Activated CD8-positive, alpha-beta memory T cell treated with anti-CD3 and anti-CD28 coated beads for 48 hours (primary cell): ENCODE measurements at places on chromosomes 6 and 20.

DNA sequence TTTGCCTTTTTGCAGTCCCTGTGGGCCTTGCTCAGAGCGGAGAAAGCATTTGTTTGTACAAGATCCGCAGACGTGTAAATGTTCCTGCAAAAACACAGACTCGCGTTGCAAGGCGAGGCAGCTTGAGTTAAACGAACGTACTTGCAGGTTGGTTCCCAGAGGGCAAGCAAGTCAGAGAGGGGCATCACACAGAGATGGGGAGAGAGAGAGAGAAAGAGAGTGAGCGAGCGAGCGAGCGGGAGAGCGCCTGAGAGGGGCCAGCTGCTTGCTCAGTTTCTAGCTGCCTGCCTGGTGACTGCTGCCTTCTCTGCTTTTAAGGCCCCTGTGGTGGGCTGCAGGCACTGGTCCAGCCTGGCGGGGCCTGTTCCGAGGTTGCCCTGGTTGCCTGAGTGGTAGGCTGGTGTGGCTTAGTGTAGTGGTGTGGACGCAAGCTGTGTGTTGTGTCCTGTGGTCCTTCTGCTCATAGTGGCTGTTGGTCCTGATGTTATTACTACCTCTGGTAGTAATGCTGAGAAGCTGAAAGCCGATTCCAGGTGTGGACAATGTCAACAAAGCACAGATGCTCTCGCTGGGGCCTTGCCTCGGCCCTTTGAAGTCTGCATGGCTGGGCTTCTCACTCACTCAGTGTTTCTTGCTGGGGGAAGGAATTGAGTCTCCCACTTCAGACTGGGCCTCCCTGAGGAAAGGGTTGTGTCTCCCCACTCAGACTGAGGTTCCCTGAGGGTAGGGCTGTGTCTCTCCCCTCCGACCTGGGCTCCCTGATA, 12.1 kb downstream of the VEGFA start:
- DNase-seq = no peak

- no peak for DNase-seq
Observed at GRCh38 chr20:49278818-49279676, 1.2 kb upstream of the ZNFX1 start.

GRCh38 chr6:111277819-111278218, 190.5 kb downstream of the SLC16A10 start:
- DNase-seq = no peak

DNA sequence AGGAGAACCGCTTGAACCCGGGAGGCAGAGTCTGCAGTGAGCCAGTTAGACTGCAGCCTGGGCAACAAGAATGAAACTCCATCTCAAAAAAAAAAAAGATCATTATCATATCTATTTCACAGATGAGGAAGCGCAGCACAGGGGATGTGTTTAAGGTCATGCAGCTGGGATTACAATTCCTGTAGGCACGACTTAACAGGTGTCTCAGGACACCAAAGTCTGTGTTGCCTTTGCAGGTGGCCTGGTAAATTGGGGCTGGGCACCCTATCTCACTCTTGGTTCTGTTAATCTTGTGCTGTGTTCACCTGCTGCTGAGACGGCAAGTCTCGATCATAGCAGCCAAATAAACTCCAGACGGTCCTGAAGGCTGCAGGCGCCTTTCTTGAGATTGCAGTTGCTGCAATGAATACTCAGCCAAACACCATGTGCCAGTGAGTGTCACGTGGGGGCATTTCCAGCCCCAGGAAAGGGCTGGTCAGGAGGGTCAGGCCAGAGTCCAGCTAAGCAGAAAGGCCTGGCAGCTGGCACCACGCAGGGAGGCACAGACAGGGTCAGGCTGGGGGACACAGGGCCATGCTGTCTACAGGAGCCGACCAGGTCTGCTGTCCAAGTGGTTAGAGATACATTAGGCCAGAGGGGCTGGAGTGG, 55.8 kb downstream of the FGD2 start:
- DNase-seq = no peak

GRCh38 chr20:46126440-46127056, 8.4 kb downstream of the CD40 start:
- no peak for DNase-seq

- no peak for DNase-seq
Observed at GRCh38 chr6:120248451-120248850, 898.9 kb upstream of the MAN1A1 start.

GRCh38 chr20:17933711-17934110, 34.9 kb downstream of the SNX5 start:
- no peak for DNase-seq

GRCh38 chr6:45964300-45964699, 51.4 kb downstream of the CLIC5 start:
- no peak for DNase-seq

DNA sequence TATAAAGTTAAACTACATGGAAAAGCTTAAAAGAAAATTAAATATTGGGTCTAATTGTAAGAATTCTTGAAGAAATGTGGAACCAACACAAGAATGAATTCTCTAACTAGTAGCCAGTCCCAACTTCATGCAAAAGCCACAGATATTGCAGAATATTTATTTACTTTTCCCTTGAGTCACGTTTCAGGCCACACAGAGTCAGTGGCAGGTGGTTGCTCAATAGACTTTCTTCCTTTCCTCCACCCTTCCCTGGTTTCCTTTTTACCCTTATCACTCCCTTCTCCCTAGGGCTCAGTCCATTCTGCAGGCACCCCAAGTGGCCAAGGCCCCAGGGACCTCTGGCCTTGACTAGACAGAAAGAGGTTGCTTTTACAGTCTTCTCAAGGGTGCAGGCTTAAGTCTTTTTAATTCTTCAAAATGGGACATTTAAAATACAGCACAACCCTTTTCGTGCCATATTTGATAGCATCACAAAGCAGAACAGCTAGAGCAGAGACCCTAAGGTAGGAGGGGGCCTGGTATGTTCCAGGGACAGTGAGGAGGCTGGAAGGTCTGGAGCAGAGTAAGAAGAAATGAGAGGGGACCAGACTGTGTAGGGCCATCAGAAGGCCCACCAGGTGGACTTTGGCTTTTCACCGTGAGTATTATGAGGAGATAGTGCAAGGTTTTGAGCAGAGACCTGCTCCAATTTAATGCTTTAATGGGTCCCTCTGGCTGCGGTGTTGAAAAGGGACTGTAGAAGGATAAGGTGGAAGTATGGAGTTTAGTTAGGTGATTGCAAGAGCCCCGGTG, 65.0 kb downstream of the HDDC2 start:
- DNase-seq = no peak

GRCh38 chr6:158960026-158960425, 40.0 kb downstream of the RSPH3 start:
- no peak for DNase-seq

DNA sequence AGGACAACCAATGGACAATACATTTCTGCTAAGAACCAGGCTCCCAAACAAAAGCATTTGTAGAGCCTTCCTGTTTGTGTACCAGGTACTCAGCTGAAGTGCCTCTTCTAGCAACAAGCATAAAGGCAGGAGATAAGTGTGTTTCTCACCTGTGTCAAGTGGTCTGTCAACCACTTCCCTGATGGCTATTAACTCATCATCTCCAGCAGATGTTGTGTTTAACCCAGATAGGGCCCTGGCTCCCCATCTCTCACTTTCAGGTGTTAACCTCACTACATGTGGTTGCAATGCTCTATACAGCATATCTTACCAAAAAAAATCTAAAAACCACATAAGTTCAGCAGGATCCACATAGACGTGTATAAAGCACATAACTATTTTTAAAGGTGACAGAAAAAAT, 9.6 kb upstream of the IL17A start:
- DNase-seq = no peak

DNA sequence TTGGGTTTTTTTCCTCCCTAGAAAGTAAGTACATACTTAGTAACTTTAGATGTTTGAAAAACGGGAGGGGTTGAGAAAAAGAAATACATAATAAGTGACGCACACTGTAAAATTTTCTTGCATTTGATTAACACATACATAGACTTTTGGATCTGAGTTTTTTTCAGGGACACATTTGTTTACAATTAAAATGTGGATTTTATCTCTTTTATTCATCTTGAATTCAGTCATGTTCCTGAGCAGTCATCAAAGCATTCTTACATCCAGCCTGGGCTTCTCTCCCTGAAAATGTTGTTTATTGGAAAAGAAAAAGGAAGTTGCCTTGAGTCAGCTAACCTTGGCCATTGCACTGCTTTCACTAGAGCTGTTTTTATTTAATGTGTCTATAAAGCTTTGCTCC, 8.7 kb upstream of the RPP40 start:
- no peak for DNase-seq

- DNase-seq = no peak
Observed at GRCh38 chr20:49320460-49320859, 42.6 kb upstream of the ZNFX1 start.

DNA sequence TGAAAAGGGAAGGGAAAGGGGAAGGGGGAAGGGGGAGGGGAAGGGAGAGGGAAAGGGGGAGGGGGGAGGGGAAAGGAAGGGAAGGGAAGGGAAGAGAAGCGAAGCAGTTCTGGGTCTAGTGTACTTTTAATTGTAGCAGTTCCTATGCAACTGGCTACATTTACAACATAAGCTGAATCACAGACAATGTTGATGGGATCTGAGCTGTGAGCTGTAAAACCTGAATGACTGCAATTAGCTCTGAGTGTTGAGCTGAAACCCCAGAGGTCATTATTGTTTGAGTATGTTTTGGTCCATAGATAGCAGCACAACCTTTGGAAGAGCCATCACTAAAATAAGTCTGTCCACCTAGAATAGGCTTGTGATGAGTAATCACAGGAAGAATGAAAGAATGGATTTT, 7.2 kb upstream of the ABHD12 start:
- DNase-seq = no peak

GRCh38 chr6:135159531-135159930, 21.6 kb upstream of the MYB start:
- DNase-seq = no peak

- DNase-seq = no peak
Observed at GRCh38 chr6:125850361-125850760, 59.6 kb downstream of the NCOA7 start.

- no peak for DNase-seq
Observed at GRCh38 chr20:49692941-49693340, 20.7 kb downstream of the B4GALT5 start.

- no peak for DNase-seq
Observed at GRCh38 chr6:15421945-15422733, 176.3 kb downstream of the JARID2 start.

GRCh38 chr6:167689751-167690150, 137.0 kb upstream of the AFDN start:
- no peak for DNase-seq

- no peak for DNase-seq
Observed at GRCh38 chr6:12645941-12646340, 70.6 kb upstream of the PHACTR1 start.

GRCh38 chr6:43262000-43262779, 18.9 kb downstream of the TTBK1 start:
- no peak for DNase-seq

DNA sequence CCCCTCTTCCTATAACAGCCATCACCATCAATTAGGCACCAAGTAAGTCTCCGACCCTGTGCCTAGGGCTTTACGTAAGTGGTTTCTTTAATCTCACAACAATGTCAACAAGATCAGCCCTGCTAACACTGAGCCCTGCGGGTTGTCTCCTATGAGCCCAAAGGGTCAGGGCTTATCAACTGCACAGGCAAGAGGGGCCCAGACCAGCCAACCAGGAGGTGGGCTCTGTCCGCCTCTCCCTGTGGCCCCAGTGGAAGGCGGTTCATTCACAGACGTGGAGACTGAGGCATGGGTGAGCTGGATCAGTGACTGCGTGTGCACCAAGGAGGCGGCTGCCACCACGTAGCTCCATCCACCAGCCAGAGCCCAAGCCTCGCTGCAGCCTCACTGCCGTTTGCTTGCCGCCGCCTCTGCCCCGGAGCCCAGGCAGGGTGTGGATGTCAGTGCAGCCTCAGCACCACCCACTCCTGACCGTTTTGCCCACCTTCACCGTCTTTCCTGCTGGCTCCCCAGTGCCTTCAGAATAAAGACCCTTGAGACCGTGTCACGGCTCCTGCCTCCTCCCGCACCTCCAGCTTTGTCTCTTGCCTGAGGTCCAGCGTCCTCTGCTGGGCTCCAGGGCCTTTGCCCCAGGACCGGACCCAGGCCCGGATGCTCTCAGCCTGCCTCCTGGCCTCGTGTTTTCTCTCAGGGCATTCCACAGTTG, 78.7 kb downstream of the DLL1 start:
- no peak for DNase-seq

- DNase-seq = no peak
Observed at GRCh38 chr6:2600363-2600762, 150.4 kb downstream of the MYLK4 start.

- no peak for DNase-seq
Observed at GRCh38 chr6:93584300-93584699, 164.9 kb upstream of the EPHA7 start.

DNA sequence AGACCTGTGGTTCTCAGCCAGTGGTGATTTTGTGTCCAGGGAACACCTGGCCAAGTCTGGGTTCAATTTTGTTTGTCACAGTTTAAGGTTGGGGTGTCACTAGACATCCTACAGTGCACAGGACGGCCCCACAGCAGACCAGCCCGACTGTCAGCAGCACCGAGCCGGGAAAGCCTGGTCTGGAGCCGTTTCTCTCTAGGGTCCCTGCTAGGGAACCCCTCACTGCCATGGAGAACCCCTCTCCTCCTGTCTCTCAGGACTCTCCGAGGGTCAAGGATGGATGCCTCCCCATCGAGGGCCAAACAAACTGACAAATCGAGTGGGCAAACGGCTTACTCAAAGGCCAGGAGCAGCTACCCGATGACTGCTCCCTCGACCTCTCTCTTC, 15.8 kb upstream of the STX16 start:
- no peak for DNase-seq

DNA sequence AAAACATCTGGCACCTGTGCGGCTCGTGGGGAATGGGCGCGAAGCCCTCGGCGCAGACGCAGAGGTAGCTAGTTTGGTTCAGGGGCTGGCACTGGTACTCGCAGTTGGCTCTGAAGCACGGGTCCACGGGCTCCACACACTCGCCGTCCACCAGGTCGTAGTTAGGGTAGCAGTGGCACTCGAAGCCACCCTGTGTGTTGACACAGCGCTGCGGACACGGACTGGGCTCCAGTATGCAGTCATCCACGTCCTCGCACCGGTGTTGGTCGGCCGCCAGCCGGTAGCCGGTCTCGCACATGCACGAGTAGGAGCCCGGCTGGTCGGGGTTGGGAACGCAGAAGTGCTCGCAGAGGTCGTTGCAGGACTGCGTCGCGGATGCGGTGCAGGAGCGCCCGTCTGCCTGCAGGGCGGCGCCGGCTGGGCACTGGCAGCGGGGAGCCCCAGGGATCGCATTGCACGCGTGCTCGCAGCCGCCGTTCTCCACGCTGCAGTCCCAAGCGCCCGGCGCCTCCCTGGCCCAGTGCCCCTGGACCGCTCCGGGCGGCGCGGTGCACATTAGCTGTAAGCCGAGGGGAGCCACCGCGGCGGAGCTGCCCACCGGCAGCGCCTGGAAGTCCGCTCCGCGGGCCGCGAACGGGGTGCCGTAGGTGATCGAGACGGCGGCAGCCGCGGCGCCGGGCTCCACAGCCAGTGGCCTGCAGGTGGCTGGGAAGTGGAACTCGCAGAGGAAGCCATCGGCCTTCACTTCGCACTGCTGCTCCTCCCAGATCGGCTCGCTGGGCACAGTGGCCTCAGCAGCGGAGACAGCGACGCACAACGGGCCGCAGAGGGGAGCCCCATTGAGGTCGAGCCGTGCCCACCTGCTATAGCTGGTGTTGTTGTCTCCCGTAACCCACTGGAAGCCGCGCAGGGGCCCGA, 930 bp downstream of the THBD start:
- DNase-seq = peak; percentile 13
